ENCODE measurements at places on chromosomes 16 and 17. TPM values are rescaled to one million over a fixed set of nuclear protein-coding genes. Genes with fewer than 3 reads are reported as not detected.

DNA sequence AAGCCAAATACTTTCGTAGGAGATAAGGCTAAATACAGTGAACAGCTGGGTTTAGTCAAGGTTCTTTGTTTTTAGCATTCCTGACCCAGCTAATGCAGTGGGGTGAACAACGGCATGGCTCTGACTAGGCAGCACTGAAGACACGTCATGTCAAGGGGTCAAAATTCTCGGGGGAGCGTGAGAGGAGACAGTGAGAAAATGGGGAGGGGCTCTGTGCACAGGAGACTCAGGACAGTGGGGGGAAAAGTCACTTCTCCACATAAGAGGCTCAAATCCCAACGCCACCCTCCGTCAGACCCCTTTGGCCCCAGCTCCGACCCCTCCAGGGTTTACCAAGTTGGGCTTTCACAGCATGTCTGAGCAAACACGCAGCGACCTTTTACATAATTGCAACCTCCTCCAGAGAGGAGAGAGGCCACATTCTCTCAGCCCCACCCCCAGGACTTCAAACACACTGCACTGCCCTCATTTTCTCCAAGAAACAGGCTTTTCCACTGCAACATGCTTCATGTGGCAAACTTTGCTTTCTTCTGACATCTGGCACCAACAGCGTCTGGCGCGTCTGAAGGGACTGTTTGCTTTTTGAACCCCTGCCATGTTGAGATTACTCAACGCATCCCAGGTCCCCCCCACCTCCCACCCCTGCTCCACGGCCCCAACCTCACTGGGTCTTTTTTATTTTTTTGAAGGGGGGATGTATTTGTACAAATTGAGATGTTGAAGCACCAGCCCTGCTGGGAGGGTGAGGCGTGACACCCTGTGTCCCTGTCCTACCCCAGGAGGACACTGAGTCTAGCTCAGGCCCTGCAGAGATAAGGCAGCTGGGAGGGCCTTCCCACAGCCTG lies 30.0 kb downstream of the AXIN2 start:
- peak; percentile 69 for DNase-seq

GRCh38 chr17:8320990-8321389 lies 10.9 kb downstream of the ARHGEF15 start:
- DNase-seq: peak; percentile 61

- DNase-seq: peak; percentile 84
These were observed 1.1 kb upstream of the STUB1 start for GRCh38 chr16:678858-679813.

DNA sequence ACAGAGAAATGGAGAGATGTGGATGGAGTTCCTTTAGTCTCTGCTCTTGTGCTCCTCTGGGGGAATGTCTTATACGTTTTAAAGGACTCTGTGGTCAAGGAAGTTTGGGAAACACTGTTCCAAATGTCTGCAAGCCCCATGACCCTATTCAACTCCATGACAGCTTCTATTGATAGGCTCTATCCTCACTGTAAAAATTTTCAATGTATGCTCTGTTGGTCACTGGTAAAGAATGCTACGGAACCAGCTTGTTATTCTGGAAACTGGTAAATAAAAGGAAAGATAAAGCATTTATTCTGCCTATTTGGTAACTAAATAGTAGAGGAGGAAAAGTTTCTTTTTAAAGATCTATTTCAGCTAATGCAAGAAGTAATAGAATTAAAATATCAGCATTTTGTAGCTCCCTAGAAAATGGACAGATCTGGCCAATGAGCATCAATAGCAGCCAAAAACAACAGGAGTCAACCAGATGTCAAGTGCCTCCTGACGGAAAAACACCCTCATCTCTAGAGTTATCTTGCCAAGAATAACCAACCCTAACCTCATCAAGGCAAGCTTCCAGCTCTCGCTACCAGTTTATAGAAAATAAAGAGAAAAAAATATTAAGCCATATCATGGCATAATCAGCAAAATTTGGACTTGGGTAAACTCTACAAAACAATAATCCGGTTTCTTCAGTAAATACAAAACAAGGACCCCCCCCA lies 16.1 kb downstream of the GDE1 start:
- no peak for DNase-seq

GRCh38 chr17:30414486-30414885 lies 35.8 kb downstream of the CPD start:
- DNase-seq: no peak

DNA sequence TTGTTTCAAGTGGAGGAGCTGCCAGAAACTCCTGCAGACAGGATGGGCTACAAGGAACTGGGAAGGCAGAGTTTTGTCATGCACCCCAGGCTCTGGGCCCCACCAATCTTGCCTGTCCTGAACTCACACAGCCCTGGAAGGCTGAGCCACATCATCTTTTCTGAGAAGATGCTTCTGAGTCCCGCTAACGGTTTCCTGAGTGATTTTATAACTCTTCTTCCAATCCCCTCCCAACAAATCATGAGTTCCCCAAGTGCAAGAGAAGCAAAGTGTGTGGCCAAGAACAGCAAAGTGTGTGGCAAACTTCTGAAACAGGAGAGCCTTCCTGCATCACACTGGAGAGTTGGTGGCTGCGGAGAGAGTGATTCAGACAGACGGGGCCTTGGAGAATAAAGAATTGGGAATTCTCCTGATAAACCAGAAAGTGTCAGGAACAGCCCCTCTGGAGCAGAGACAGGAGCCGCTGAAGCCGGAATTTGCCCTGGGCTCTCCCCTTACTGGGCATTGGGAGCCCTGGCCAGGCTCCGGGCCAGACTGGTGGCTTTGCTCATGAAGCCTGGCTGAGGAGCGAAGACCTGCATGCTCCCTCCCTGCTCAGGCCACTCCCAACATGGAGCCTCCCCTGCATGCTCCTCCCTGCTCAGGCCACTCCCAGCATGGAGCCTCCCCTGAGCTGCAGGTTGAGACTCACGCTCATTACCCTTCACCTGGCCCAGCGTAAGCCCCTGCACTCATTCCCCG lies 47.2 kb downstream of the PITPNM3 start:
- DNase-seq: no peak

DNA sequence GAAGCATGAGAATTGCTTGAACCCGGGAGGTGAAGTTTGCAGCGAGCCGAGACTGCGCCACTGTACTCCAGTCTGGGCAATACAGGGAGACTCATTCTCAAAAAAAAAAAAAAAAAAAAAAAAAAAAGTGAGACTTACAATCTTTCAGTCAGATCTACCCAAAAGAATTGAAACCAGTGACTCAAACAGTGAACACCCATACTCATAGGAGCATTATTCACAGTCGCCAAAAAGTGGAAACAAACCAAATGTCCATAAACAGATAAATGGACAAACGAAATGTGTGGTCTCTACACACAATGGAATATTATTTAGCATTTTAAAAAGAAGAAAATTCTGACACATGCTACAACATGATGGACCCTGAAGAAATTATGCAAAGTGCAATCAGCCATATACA lies 9.1 kb upstream of the SCNN1B start:
- DNase-seq: no peak

GRCh38 chr17:1011760-1012735 lies 15.1 kb downstream of the TIMM22 start:
- no peak for DNase-seq

- peak; percentile 92 for DNase-seq
These were observed 19.8 kb downstream of the COX4I1 start for GRCh38 chr16:85819245-85819644.

DNA sequence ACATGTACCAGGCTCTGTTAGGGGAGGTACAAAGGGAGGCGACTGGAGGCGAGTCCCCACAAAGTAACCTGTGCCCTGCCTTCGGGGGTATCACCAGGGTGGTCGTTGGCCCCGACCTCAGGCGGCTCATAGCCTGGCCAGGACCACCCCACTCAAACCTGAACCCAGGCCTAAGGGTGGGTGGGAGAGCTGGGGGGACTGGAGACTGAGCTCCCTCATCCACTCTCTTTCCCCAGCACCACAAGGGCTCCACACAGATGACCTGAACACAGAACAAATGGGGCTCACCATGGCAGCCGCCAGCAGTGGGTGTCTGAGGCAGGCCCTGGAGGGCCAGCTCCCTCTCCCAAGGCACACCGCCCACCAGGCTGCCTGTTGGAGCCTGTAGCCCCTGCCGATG lies 120.6 kb upstream of the TNRC6C start:
- no peak for DNase-seq

GRCh38 chr16:86702824-86703588 lies 124.7 kb downstream of the FOXL1 start:
- DNase-seq: no peak

Gene IGF2BP1
- polyA plus RNA-seq: 10.4 TPM

Gene MYH2
- polyA plus RNA-seq: 3.3 TPM

Gene KIAA0753
- 44.7 TPM for polyA plus RNA-seq

Gene HOXB7
- polyA plus RNA-seq: 4.4 TPM

Gene ABCC1
- 54.7 TPM for polyA plus RNA-seq

Gene ENDOV
- polyA plus RNA-seq: 41.4 TPM

Gene SMIM22
- 41.3 TPM for polyA plus RNA-seq

Gene RUSF1
- 75.8 TPM for polyA plus RNA-seq
